Memory B cell (primary cell): ENCODE measurements at places on chromosomes 11 and 22.
A peak's percentile ranks its signal among the peaks of the same experiment; 100 is the strongest.

- no peak overlapping the region for H3K27ac ChIP-seq
- no peaks in the 10 kb centered on the region for H3K4me1 ChIP-seq
- no peaks in the 10 kb centered on the region for H3K27me3 ChIP-seq
- no peak for DNase-seq
Observed at GRCh38 chr11:131371791-131372104, 1.3 kb downstream of the NTM start.

DNA sequence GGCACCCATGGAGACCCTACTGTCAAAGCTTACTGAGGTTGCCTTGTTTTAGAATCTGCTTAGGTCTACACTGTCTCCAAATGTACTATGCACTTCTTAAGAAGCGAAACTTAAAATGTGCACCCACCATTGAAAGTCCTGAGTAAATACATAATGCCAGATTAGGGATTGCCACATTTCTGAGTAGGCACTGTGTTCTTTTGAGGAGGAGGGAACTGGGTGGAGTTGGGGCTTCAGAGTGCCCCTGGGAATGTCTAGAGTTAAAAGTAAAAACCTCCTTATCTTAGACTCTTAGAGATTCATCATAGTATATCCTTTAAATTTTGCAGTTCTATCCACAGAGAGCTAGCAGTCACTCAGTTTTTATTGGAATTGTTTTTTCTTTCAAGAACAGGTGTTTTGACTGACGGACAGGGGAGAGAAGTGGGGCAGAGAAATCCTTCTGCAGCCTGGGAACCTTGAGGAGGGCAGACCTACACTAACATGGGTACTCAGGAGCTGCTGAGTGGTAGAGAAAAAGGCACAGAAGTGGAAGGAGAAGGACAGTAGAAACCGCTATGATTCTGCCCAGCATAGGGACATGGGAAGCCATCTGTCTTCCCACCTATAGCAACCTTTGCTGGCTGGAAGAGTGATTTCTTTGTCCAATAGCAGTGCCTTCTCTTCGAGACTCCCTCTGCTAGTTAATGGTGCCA lies 33.4 kb upstream of the MICAL2 start:
- peaks cover 15% of the 10 kb centered on the region for H3K27me3 ChIP-seq
- H3K27ac ChIP-seq, result no peak overlapping the region

DNA sequence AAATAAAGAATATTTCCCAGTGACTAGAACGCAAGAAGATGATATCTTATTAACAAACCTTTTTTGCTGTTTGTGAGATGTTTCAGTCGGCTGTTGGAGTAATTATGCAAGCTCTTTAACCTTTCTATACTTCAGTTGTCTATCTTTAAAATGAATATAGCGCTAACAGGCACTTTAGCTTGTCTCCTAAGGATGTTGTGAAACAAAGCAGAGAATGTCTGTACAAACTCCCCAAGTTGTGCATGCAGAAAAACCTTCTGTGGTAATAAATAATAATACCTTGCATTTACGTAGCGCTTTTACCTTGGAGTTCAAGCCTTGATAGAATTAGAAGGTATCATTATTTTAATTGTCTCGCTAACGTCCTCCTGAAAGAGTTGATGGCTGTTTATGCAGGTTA lies 1.9 kb upstream of the KDM2A start:
- DNase-seq, result no peak
- no peaks in the 10 kb centered on the region for H3K27me3 ChIP-seq
- H3K36me3 ChIP-seq, result peaks cover 4% of the 10 kb centered on the region

- H3K27me3 ChIP-seq, result no peaks in the 10 kb centered on the region
- no peak overlapping the region for H3K27ac ChIP-seq
- no peaks in the 10 kb centered on the region for H3K36me3 ChIP-seq
- H3K4me1 ChIP-seq, result no peaks in the 10 kb centered on the region
- DNase-seq, result no peak
Observed at GRCh38 chr11:99325847-99326246, 305.1 kb downstream of the CNTN5 start.

DNA sequence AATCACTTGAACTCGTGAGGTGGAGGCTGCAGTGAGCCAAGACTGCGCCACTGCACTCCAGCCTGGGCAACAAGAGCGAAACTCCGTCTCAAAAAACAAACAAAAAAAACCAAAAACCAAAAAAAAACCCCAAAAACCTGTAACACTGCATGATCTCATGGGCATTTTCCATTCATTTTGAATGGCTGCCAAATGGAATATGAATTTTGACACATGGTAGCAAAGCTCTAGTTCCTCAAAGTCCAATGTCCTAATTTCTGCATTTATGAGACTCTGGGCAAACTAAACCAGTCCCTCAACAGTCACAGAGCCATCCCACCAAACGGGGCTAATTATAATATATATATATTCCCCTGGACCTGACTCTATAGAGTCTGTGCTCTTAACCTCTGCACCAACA lies 61.8 kb downstream of the SGSM3 start:
- H3K4me1 ChIP-seq, result peaks cover 53% of the 10 kb centered on the region
- no peak for DNase-seq
- peaks cover 18% of the 10 kb centered on the region for H3K36me3 ChIP-seq
- H3K27ac ChIP-seq, result no peak overlapping the region
- H3K4me3 ChIP-seq, result no peak overlapping the region

- H3K36me3 ChIP-seq, result peaks cover 14% of the 10 kb centered on the region
- peak overlapping the region; percentile 25 for H3K27ac ChIP-seq
- peak overlapping the region; percentile 93 for H3K4me3 ChIP-seq
- no peaks in the 10 kb centered on the region for H3K27me3 ChIP-seq
- DNase-seq, result no peak
Observed at GRCh38 chr11:72753341-72754148, 1.3 kb upstream of the ARAP1 start.

DNA sequence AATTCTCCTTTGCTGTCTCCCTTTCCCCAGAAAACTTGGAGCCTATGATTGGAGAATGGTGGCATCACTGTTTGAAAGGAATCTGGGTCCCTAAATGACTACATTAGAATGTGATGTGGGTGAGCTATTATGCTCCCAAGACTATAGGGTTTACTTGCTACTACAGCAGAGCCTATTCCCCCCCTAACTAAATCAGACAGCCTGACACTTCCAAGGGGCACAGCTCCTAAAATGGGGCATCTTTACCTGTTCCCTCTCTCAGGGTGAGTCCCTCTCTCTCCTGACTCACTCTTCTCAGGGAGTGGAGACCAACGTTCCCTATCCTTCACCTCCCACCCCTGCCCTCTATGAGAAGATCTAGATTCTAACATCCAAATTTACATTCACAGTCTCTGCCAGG lies 775 bp upstream of the ISX start:
- no peak for DNase-seq
- H3K27ac ChIP-seq, result no peak overlapping the region
- peaks cover 5% of the 10 kb centered on the region for H3K27me3 ChIP-seq
- no peaks in the 10 kb centered on the region for H3K4me1 ChIP-seq

GRCh38 chr11:19956228-19956627 lies 204.0 kb downstream of the DBX1 start:
- peaks cover 10% of the 10 kb centered on the region for H3K4me1 ChIP-seq
- no peaks in the 10 kb centered on the region for H3K36me3 ChIP-seq
- no peak for DNase-seq
- H3K27ac ChIP-seq, result no peak overlapping the region
- H3K4me3 ChIP-seq, result no peak overlapping the region
- H3K27me3 ChIP-seq, result peaks cover 13% of the 10 kb centered on the region

- H3K27ac ChIP-seq, result no peak overlapping the region
- no peak for DNase-seq
- peaks cover 17% of the 10 kb centered on the region for H3K27me3 ChIP-seq
- H3K36me3 ChIP-seq, result peaks cover 3% of the 10 kb centered on the region
- no peak overlapping the region for H3K4me3 ChIP-seq
- H3K4me1 ChIP-seq, result peaks cover 6% of the 10 kb centered on the region
Observed at GRCh38 chr11:69695581-69695980, 8.2 kb downstream of the FGF19 start.

DNA sequence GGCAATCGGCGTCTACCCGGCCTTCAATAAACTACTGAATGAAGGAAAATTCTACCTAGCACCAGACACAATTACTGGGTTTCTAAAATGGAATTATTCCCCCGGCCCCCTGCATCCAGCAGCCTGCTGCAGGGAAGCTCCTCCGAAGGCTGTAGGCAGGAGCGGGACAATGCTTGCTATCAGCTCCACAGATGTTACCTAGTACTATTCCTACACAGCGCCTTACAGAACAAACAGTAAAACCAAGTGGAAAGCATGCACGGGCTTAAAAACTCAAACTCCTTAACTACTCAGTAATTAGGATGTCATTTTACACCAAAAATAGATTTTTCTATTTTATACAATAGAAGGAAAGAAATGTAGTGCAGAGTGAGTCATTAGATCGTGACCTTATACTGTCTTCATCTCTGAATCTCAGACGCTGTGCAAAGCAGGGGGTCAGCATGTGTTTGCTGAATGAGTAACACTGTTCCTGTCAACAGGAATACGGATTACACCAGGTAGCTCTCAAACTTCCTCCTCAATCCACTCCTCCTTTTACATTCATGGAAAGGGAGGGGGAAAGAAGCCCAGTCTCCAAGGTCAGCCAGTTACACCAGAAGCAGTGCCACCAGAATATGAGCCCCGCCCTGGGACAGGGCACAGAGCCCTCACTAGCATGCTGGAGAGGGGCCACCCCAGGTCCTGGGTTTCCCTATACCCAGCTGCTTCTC lies 74.9 kb downstream of the PACSIN2 start:
- peaks cover 2% of the 10 kb centered on the region for H3K36me3 ChIP-seq
- no peak for DNase-seq

DNA sequence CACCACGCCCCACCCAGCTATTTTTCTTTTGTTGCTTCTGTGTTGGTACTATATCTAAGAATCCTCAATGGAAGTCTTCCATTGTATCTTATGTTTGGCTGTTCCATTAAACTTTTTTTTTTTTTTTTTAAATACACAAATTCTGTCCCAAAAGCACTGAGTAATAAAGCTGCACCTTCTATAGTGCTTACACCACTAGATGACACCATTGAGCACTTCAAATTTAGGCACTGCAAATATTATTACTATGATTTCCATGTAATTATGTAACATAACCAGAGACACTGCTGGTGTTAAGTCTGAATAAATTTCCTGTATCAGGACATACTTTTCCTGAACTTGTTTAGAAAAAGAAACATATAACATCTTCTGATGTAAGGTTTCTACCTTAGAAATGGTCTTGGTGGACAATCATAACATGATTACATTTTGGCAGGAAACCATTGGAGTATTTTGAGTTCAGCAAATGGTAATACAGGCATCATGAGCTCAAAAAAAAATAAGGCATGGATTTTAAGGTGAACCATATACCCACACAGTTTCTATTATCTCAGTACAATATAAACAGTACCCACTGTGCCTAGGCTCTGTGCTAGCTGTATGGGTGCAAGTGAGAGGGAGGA lies 110.5 kb downstream of the ATG16L2 start:
- peak overlapping the region; percentile 82 for H3K27ac ChIP-seq
- no peaks in the 10 kb centered on the region for H3K27me3 ChIP-seq

GRCh38 chr11:57311109-57311936 lies 13.4 kb downstream of the TNKS1BP1 start:
- peaks cover 14% of the 10 kb centered on the region for H3K36me3 ChIP-seq
- H3K4me3 ChIP-seq, result no peak overlapping the region
- no peak overlapping the region for H3K27ac ChIP-seq
- H3K27me3 ChIP-seq, result peaks cover 4% of the 10 kb centered on the region

DNA sequence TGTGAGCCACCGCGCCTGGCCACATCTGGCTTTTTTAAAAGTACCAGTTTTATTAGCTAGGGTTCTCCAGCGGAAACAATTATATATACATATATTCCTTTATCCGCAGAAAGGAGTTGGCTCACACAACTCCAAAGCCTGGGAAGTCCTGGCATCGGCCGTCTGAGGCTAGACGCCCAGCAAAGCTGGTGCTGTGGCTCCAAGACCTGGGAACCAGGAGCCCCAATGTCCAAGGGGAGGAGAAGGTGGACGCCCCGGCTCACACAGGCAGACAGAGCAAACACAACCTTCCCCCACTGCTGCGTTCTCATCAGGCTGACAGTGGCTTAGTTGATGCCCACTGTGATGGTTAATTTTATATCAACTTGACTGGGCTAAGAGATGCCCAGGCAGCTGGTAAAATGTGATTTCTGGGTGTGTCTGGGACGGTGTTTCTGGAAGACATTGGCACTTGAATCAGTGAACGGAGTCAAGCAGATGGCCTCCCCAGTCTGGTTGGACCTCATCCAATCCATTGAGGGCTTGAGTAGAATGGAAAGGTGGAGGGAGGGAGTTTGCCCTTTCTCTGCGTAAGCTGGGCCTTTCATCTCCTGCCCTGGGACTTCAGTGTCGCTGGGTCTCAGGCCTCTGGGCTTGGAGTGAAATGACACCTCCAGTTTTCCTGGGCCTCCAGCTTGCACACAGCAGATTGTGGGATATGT lies 904.4 kb downstream of the BRD1 start:
- no peak overlapping the region for H3K4me3 ChIP-seq
- peaks cover 6% of the 10 kb centered on the region for H3K27me3 ChIP-seq
- no peak overlapping the region for H3K27ac ChIP-seq

DNA sequence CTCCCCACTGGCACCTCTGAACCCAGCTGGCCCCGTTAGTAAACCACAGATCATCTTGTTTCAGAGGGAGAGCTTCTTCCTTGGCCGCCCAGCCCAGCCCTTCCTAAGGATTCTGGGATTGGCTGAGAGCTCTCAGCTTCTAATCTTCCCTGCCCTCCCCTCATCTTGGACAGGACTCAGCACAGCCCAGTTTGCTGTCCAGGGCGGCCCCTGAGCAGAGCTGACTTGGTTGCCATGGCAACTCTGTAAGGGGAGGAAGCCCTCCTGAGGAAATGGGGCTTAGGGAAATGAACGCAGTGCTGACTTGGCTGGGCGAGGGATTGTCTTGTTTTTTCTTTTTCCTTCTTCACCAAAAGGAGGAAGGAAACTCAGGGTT lies 4.6 kb downstream of the APOL4 start:
- no peak overlapping the region for H3K27ac ChIP-seq
- peaks cover 15% of the 10 kb centered on the region for H3K4me1 ChIP-seq
- DNase-seq, result no peak
- H3K36me3 ChIP-seq, result no peaks in the 10 kb centered on the region
- H3K27me3 ChIP-seq, result peaks cover 14% of the 10 kb centered on the region

GRCh38 chr11:13101644-13102512 lies 92.8 kb downstream of the RASSF10 start:
- H3K4me1 ChIP-seq, result no peaks in the 10 kb centered on the region
- DNase-seq, result no peak
- peaks cover 3% of the 10 kb centered on the region for H3K27me3 ChIP-seq

DNA sequence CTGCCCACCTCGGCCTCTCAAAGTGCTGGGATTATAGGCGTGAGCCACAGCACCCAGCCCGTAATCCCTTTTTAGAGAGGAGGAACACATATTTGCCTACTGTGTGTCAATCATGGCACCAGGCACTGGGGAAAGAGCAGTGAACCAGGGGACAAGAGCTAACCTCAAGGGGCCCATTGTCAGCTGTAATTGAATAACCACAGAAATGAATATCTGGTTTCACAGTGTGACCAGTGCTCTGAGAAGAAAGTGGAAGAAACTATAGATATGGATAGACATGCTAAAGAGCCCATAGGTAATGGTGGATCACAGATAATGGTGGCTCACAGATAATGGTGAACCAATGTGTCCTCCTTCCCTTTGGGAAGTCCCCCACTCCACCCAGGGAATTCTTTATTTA lies 8.6 kb upstream of the KCTD14 start:
- H3K27ac ChIP-seq, result no peak overlapping the region
- H3K36me3 ChIP-seq, result no peaks in the 10 kb centered on the region
- peaks cover 7% of the 10 kb centered on the region for H3K4me1 ChIP-seq
- H3K4me3 ChIP-seq, result no peak overlapping the region
- no peak for DNase-seq

GRCh38 chr11:7449841-7450214 lies 35.5 kb upstream of the OLFML1 start:
- H3K4me1 ChIP-seq, result peaks cover 5% of the 10 kb centered on the region
- H3K4me3 ChIP-seq, result no peak overlapping the region
- H3K36me3 ChIP-seq, result peaks cover 15% of the 10 kb centered on the region
- no peaks in the 10 kb centered on the region for H3K27me3 ChIP-seq
- H3K27ac ChIP-seq, result peak overlapping the region; percentile 8
